ENCODE measurements at places on chromosomes 12 and 14. TPM values are rescaled to one million over a fixed set of nuclear protein-coding genes. Genes with fewer than 3 reads are reported as not detected.

DNA sequence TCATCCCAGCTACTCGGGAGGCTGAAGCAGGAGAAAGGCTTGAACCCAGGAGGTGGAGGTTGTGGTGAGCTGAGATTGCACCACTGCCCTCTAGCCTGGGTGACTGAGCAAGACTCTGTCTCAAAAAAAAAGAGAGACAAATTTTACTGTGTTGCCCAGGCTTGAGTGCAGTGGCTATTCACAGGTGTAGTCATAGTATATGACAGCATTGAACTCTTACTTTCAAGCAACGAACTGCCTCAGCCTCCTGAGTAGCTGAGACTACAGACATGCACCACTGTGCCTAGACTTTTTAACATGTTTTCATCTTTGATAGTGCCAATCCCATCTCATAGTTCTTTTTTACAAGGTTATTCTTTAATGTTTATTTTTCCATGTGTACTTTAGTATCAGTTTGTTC is 13.7 kb downstream of the ARID2 start:
- H3K27ac ChIP-seq, result no peak overlapping the region
- no peaks in the 10 kb centered on the region for H3K27me3 ChIP-seq
- no peak for DNase-seq
- H3K4me3 ChIP-seq, result no peak overlapping the region
- peaks cover 35% of the 10 kb centered on the region for H3K36me3 ChIP-seq

The GZMB gene
- 0.68 TPM for total RNA-seq

- peaks cover 26% of the 10 kb centered on the region for H3K4me1 ChIP-seq
- no peak overlapping the region for H3K27ac ChIP-seq
- DNase-seq, result no peak
Measured at GRCh38 chr14:93952829-93953228, 23.5 kb downstream of the ASB2 start.

DNA sequence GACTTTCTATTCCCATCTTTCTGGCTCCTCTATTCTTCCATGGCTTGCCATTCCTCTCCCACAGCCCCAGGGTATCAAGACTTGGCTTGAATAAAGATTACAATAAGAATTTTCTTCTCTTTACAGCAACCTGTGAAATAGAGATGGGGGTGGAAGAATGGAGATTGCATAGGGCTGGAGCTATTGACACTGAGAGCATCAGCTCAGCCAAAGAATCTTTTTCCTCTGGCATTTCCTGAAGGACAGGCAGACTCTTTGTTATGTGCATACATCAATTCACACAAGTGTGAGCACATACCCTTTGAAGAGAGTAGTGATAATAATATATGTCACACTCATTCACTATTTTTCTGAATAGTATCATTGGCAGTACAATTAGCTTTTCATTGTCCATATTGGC is 4.7 kb downstream of the RNASE11 start:
- no peaks in the 10 kb centered on the region for H3K36me3 ChIP-seq
- H3K4me1 ChIP-seq, result peaks cover 69% of the 10 kb centered on the region
- H3K27ac ChIP-seq, result peak overlapping the region; percentile 0
- DNase-seq, result no peak
- no peaks in the 10 kb centered on the region for H3K27me3 ChIP-seq

The MORN3 gene
- total RNA-seq, result 0.80 TPM
